ENCODE measurements at places on chromosomes 7 and 10.

GRCh38 chr10:71580415-71580814 is 139.2 kb downstream of the C10orf105 start:
- DNase-seq = no peak

GRCh38 chr10:132236881-132237280 is 50.1 kb downstream of the DPYSL4 start:
- no peak for DNase-seq

GRCh38 chr10:32851301-32851700 is 106.7 kb downstream of the ITGB1 start:
- no peak for DNase-seq

DNA sequence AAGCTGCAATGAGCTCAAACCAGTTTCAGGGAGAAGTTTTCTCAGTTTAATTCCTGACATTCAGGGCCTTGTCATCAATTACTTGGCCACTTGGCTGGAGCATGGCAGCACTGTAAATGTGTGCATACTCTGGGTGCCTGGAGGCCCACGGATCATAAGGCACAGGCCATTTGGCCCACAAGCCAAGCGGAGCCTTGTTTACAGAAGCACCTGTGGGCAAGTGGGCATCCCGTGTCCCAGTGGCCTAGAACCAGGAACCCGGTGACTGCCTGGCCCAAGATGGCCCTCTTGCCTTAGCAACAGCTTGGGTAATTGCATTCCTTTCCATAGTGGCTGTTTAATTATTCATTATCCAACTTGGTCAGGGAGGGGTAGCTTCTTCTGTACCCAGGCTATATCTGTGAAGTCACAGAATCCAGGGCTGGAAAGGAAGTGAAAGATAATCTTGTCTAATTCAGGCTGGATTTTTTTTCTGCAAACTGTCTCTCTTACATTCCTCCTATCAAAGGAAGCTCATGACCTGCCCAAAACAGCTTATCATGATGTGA is 426.4 kb upstream of the ZMIZ1 start:
- DNase-seq = no peak

DNA sequence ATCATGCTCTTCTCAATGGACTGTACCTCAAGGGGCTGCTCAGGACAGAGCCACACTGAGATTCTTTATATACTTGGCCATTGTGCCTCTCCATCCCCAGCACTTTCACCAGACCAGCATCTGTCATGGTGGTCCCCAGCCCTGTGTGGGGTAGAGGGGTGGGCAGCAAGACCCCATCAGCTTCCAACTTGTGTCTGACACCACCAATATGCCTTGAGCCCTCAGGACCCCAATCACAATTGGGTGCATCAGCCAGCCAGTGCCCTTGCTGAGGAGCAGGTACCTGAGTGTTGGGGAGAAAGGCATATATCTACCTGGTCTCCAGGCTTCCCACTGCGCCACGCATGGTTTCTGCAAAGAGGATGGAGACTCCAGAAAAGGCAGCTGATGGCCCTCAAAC is 56.3 kb downstream of the GRID1 start:
- DNase-seq = no peak

All from DMS 273 treated with DMSO at 0.1 percent for 48 hours (cell line).